AG09309 (cell line): ENCODE measurements at places on chromosomes 5 and 9.

DNA sequence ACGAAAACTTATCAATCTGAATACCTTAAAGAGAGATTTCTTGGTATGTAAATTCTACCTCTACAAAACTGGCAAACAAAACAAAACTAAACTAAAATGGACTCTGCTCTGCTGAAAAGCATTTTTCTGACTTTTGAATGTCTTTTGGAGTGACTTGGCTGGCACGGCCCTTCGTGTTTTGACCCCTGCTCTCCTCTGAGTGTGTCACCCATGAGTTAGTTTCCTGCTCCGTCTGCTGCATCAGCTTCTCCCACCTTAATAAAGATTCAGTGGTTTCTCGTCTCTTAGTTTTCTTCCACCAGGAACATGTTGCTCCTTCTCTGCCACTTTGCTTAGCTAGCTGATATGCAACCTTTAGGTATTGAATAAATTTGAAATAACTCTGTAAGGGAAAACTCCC is 1084.0 kb upstream of the CDH18 start:
- no peak for DNase-seq

DNA sequence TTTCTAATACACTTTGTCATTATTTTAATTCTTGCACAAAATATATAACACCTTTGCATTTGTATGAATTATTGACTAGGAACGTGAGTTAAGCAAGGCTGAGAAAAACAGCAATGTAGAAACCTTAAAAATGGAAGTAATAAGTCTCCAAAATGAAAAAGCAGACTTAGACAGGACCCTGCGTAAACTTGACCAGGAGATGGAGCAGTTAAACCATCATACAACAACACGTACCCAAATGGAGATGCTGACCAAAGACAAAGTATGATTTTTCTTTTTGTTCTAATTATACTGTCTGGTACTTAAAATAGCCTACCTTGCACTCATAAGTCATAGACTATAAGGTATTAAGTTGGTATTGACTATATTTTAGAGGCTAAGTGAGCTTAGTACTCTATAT is 34.4 kb downstream of the RAD50 start:
- DNase-seq = no peak

GRCh38 chr9:137720571-137721110 is 101.8 kb downstream of the EHMT1 start:
- no peak for DNase-seq

GRCh38 chr9:107614765-107615164 is 125.2 kb upstream of the KLF4 start:
- no peak for DNase-seq
